Right forelimb (tissue), 1 donor: ENCODE measurements at places on chromosomes 4 and X.

- DNase-seq = no peak
Observed at GRCh38 chr4:40630335-40631021, 814 bp upstream of the RBM47 start.

GRCh38 chrX:124488412-124489161 is 142.2 kb downstream of the SH2D1A start:
- DNase-seq = no peak

GRCh38 chr4:70815370-70815769 is 24.3 kb downstream of the GRSF1 start:
- DNase-seq = no peak

- DNase-seq = no peak
Observed at GRCh38 chr4:110900213-110900769, 277.4 kb upstream of the PITX2 start.

- DNase-seq = no peak
Observed at GRCh38 chr4:90187148-90187884, 60.1 kb downstream of the CCSER1 start.

- no peak for DNase-seq
Observed at GRCh38 chr4:73021634-73022033, 47.9 kb downstream of the COX18 start.

- no peak for DNase-seq
Observed at GRCh38 chr4:91267543-91267942, 1036.2 kb upstream of the GRID2 start.

DNA sequence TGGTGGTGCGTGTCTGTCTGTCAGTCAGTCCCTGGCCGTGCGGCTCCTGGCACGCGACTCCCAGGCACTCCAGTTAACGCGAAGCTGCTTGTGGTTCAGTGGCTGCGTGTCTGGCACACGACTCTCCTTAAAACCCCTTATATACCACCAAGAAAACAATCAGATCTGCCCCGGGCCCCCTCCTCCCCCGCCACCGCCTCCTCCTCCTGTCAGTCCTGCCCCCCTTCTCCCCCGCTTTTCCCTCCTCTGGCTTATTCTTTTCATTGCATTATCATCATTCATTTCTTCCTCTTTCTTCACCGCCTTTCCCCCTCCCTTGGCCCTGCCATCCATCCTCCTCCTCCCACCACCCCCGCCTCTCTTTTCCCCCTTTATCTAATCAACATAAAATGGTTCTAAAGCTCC is at the start of gene NEUROG2:
Gene NEUROG2 (minus strand): TSS at position 115 of the 405 bp plus-strand sequence. CDS start 705 bp downstream, outside the sequence.
- DNase-seq = no peak

GRCh38 chr4:21184788-21185187 is 484.5 kb downstream of the PACRGL start:
- DNase-seq = no peak

DNA sequence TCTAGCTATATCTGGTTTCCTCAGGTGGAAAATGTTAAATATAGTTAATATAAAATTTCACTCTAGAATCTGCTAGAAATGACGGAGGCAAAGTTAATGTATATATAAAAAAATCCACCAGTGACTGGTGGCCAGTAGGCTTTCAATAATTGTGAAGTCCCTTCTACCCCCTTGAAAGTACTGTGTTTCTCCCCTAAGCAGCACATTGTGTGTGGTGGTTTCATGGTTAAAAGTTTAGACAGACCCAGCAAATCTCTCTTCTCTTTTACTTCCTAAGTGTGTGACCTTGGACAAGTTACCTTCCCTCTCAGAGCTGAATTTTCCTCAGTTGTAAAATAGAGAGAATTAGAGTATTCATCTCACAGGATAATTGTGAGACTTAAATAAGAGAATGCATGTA is 600 bp upstream of the HEPH start:
- no peak for DNase-seq

GRCh38 chrX:57156397-57157049 is 19.3 kb upstream of the SPIN2A start:
- DNase-seq = no peak

- DNase-seq = no peak
Observed at GRCh38 chr4:52234561-52235440, 183.7 kb downstream of the SPATA18 start.
